GM12878 (cell line): ENCODE measurements at places on chromosomes 16 and 17.

DNA sequence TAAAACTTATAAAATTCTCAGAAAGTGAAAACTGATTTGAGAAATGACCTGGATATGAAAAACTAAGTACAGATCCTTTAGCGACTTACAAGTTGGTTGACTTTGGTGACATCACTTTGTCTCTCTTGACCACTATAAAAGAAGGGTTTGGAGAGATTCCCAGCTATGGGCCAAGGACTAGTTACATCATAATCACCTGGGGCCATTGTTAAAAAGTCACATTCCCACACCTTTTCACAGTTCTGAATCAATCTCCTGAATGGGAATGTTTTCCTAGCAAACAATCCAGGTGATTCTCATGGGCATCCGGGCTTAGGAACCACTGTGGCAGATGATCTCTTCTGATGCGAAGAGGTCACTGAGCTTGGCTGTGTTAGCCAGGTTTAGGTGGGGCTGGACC lies 620 bp upstream of the VWA3A start:
- no peak for DNase-seq

GRCh38 chr17:32240750-32241149 lies 24.9 kb upstream of the RHBDL3 start:
- no peak for DNase-seq

GRCh38 chr17:2943981-2944380 lies 119.4 kb downstream of the OR1D5 start:
- DNase-seq, result no peak

DNA sequence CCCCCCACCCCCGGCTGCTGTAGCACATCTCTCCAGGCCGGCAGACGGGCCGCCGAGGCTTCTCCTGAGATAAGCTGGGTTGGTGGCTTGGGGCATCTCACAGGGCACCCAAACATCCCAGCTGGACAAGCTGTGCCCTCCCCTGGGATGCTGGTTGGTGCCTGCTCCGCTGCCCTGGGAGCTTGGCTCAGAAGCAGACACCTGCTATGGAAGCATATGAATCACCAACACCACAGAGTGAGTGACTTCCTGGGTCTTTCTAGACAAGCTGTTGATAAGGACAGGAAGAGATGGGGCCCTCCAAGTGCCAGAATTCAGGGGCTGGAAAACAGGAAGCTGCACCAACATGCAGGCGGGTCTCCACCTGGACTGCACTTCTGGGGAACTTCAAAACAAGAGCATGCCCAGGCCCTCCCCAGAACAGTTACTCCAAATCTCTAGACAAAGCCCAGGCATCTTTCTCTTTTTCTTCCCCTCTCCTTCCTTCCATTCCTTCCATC lies 13.7 kb downstream of the C16orf95 start:
- no peak for DNase-seq

- no peak for DNase-seq
Observed at GRCh38 chr17:968812-969730, 10.5 kb downstream of the NXN start.
